ENCODE measurements at places on chromosomes 16 and 17.

DNA sequence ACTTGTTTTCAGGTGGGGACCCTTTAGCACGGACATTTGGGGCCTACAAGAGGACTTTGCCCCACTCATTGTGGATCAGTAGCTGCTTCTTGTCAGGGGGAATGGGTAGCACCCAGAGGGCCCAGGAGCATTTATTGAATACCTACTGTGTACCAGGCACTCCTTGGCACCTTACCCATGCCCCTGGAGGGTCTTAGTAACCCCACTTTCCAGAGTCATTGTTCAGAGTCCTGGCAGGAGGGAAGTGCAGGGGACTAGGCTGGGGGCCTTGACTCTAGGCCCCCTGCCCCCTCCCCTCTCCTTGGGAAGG is 21.0 kb upstream of the CIBAR2 start:
- no peak for DNase-seq

GRCh38 chr17:78889531-78889930 is 13.5 kb downstream of the CEP295NL start:
- DNase-seq: no peak

GRCh38 chr16:56916571-56917403 is 15.2 kb upstream of the HERPUD1 start:
- DNase-seq: no peak

DNA sequence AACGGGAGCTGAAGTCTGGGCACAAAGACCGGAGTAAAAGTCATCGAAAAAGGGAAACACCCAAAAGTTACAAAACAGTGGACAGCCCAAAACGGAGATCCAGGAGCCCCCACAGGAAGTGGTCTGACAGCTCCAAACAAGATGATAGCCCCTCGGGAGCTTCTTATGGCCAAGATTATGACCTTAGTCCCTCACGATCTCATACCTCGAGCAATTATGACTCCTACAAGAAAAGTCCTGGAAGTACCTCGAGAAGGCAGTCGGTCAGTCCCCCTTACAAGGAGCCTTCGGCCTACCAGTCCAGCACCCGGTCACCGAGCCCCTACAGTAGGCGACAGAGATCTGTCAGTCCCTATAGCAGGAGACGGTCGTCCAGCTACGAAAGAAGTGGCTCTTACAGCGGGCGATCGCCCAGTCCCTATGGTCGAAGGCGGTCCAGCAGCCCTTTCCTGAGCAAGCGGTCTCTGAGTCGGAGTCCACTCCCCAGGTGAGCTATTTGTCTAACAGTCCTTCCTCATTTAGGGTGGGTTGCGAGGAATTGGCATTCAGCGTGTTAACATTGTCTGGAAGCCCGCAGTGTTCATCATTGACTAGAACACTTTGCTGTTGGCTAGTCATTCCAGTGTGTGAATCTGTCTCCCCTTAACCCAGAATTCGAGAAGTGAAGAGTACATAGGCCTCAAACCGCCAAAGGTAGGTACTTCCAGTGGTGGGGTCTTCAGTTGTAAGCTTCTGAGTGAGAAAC is 1.5 kb downstream of the CDK12 start:
- no peak for DNase-seq
